ENCODE measurements at places on chromosomes 11 and 22.
A peak's percentile ranks its signal among the peaks of the same experiment; 100 is the strongest.

DNA sequence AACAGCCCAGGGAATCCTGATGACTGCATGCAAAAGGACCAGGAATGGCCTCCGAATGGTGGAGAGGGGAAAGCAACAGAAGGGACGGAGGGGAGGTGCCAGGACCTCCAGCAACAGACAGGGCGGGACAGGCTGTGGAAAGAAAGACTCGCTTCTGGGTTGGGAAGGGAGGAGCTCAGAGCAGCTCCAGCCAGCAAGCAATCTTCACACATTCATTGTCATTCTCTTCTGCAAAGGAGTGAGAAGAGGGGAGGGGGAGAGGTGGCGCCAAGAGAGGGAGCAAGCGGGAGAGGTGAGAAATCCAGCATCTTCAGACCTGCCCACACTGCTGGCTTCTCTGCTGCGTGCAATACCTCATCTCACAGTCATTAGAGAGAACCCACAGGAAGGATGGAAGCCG, 509.0 kb downstream of the BUD13 start:
- no peak for DNase-seq

- no peak for DNase-seq
Observed at GRCh38 chr11:17443926-17444690, 32.5 kb downstream of the ABCC8 start.

DNA sequence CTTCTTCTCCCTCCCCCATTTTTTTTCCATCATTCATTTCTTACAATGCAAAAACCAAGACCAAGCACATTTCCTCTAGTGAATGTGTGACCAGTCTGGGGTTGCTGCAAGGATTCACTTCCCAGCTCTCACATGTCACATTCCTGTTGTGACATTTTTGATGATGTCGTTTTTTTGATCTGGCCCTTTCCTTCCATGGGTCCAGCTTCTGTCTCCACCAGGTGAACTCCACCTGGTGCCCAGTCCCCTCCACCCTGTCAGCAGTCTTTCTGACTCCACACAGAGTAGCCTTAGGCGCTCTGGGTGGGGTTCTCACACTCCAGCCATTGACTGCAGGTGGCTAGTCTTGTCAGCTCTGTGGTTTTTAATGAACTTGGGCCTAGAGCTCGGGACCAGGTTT, 15.6 kb downstream of the PANX1 start:
- no peak for DNase-seq

- DNase-seq: no peak
Observed at GRCh38 chr11:116715383-116715782, 57.4 kb downstream of the BUD13 start.

DNA sequence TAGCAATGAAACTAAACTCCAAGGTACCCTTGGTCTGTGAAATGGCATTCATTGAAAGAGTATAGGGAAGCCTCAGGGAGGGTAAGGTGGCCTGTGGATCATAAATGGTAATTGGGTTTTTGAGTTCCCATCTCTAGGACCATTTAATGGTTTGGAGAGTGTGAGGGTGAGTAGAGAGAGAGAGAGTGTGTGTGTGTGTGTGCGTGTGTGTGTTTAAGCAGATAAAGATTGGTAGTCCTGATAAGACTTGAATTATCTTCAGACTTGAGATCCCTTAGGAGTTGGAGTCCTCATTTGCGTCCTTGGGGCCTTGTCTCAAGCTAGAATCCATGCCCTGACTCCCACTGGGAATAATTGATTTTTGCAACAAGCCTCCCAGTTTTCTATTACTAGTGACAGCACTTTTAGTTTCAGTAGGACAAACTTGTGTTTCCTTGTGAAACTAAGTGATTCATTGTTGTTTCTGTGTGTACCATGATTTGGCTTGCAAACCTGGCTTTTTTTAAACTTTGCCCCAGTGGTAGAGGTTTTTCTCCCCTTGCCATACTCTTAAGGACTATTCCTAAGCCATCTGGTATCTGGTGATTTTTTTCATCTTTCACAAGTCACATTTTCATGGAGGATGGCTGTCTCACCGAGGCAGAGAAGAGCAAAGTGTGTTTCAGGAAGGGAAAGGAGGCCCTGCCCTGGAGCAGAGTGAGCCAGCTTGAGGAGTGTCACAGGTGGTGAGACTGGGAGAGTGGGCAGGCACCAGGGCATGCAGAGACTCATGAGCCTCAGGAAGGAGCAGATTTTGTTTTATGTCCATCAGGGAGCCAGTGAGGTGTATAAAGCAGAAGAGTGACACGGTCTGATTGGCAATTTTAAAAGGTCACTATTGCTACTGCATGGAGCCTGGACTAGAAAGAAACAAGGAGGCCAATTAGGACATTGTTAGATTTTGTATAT, 26.7 kb downstream of the ALKBH3 start:
- no peak for DNase-seq

GRCh38 chr11:69088676-69089146, 40.0 kb downstream of the TPCN2 start:
- DNase-seq: peak; percentile 29

- DNase-seq: no peak
Observed at GRCh38 chr22:44702479-44703198, 635 bp downstream of the PRR5 start.

DNA sequence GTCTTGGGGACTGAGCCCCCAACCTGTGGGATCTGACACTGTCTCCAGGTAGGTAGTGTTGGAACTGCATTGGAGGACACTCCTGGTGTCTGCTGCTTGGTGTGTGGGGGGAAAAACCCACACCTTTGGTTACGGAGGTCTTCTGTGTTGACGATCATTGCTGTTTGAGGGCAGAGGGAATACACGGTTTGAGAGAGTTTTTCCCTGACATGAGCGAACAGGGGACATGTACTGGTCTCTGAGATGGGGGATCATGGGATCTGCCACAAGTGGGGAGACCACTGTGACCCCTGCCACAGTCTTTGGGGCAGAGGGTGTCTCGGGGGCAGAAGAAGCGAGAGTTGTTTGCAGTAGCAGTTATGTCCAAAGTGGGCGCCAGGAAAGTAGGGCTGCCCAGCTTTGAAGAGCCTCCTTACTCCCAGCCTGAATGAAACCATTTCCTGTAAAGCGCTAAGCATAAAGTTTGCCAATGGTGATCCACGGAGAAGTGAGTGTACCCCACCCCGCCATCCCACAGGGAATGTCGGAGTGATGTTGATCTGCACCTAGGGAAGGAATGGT, 5.4 kb upstream of the SAA2 start:
- no peak for DNase-seq

Measured in KG1 (cell line).